Activated naive CD8-positive, alpha-beta T cell treated with anti-CD3 and anti-CD28 coated beads, Interleukin-2, amount 10 ng/mL, durations not matched to agents 7 days and 5 days (primary cell): ENCODE measurements at places on chromosomes 16 and 17. TPM values are rescaled to one million over a fixed set of nuclear protein-coding genes. Genes with fewer than 3 reads are reported as not detected.

- DNase-seq, result no peak
These were observed 215.4 kb downstream of the SOX9 start for GRCh38 chr17:72336026-72336803.

DNA sequence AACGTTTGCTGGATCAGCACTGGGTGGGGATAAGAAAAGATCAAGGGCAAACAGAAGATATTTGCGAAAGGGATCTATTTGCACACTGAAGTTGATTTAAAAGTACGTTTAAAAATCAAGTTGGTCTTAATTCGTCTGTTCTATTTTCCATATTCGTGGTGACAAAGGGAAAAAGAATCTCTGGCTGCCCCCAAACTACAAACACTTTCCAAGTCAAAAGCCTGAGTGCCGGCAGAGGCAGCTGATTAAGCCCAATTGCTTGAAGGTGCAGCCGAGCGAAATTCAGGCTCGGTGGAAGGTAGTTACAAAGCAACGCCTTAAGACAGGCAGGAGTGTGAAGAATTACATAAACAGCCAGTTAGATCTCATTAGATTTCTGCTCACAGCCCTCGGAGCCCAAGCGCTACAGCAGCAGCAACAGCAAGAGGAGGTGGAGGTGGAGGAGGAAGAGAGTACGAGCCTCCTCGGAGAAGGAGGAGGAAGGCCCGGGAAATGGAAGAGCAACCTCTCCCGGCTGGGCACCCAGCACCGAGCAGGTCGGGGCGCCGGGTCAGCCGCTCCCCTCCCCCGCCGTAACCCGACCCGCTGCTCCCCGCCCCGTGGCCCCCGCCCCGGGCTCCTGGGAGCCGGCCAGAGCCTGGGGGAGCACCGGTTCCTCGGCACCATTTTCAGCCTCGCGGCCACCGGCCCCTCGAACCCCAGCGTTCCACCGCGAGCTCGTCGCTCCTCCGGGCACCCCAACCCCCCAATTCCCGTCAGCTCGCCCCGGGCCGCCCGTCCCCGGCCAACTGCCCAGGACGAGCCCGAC lies 890 bp downstream of the TOB1 start:
- DNase-seq, result peak; percentile 69

The PRSS36 gene
- total RNA-seq, result 0.31 TPM

The PPP1R1B gene
- not detected for total RNA-seq
